Cardiac muscle cell (in vitro differentiated cells and primary cell): ENCODE measurements at places on chromosomes 5 and 9.

GRCh38 chr5:8851101-8851500, 694.8 kb downstream of the SEMA5A start:
- DNase-seq = no peak

DNA sequence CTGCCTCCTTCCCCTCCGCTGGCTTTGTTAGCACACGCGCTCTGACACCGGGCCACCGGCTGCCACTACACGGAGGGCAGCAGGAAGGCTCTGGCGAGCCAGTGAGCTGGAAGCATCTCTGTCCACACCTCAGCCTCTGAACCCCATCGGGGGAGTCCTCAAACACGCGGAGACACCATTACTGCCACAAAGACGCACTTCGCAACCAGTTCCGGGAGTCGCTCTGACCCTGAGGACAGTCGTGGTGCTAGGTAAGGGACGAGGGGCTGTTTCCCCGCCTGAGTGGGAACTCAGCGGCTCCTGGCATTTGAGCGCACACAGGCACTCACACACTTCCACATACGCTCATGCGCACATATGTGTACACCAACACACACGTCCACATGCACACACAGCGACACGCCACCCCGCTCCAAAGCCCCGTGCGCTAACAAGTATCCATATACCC, 160.0 kb downstream of the C9orf152 start:
- DNase-seq = peak; percentile 60

- no peak for DNase-seq
Observed at GRCh38 chr9:130167927-130168326, 4.3 kb upstream of the NCS1 start.

DNA sequence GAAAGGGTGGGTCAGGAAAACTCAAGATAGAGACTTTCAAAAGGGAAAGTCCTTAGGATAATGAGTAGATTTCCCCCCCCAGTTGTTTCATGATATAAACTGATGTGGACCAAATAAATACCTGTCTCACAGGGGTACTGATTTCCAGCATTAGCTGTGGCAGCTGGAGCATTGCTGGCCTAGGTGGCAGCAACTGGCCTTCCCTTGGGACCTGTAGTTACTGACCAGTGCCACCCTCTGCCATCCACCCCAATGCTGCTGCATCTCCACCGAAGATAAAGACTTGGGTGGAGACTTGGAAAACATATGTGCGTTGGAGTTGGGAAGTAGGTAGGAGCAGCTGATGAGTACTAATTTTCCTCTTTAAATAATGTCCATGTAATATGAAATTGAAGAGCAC, 71.8 kb downstream of the SYK start:
- DNase-seq = no peak

DNA sequence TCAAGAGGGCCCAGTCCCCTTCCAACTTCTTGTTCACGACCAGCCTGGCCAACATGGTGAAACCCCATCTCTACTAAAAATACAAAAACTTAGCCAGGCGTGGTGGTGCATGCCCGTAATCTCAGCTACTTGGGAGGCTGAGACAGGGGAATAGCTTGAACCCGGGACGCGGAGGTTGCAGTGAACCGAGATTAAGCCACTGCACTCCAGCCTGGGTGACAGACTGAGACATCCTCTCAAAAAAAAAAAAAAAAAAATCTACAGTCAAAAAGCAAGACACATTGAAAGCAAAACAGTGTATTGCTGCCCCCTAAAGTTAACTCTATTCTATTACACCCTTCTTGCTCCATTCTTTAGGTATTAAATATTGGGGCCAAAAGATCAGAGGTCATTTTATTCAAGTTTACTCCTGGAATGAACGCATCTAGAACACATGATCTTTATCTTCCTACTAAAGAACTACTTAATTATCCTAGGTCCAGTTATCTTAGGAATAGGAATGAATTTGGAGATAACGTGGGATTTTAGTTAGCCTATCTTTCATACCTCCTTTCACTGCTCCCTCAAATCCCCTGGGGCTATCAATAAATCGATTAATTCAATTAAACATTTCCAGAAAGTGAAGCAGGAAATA, 2.4 kb downstream of the ATG12 start:
- peak; percentile 69 for DNase-seq

- no peak for DNase-seq
Observed at GRCh38 chr5:43203373-43203772, 11.3 kb downstream of the NIM1K start.

DNA sequence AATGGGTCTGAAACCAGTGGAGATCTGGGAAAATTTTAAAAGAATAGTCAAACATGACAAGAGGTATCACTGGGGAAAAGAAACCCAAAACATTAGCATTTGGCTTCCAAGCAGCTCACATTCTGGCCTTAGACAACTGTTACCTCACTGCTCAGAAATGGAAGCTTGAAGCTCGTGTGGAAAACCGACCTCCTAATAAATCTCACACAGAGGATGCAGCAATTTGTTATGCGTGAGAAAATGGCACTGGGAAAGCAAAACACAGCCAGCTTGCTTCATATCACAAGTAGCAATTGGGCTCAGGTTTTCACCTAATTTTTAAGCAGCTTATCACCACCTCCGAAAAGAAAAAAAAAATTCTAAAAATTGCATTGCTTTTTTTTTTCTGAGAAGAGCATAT, 103.3 kb upstream of the TAS2R1 start:
- no peak for DNase-seq

DNA sequence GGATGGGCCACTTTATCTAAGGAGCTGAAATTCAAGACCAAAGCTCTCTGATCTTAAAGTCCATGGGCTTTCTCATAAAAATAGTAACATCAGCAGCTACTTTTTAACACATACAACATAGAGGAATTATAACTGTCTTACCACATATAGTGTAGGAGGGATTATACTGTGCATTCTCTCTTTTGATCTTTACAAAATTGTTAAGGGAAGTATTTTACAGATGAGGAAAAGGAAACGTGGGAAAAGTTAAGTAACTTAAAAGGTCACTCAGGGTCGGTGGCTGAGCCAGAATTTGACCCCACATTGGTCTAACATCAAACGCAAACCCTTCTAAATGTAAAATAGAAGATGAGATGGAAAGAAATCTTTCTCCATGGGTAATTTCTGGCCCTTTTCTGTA, 38.4 kb downstream of the ZNF608 start:
- no peak for DNase-seq

- peak; percentile 41 for DNase-seq
Observed at GRCh38 chr9:136614967-136615623, 47.6 kb upstream of the EGFL7 start.

GRCh38 chr5:35233601-35234000, 3.3 kb upstream of the PRLR start:
- no peak for DNase-seq
